Suppressor macrophage treated with lipopolysaccharide for 4 hours (primary cell): ENCODE measurements at places on chromosomes 7 and 10.

GRCh38 chr10:68562661-68563570 is 2.8 kb downstream of the TET1 start:
- DNase-seq, result no peak

DNA sequence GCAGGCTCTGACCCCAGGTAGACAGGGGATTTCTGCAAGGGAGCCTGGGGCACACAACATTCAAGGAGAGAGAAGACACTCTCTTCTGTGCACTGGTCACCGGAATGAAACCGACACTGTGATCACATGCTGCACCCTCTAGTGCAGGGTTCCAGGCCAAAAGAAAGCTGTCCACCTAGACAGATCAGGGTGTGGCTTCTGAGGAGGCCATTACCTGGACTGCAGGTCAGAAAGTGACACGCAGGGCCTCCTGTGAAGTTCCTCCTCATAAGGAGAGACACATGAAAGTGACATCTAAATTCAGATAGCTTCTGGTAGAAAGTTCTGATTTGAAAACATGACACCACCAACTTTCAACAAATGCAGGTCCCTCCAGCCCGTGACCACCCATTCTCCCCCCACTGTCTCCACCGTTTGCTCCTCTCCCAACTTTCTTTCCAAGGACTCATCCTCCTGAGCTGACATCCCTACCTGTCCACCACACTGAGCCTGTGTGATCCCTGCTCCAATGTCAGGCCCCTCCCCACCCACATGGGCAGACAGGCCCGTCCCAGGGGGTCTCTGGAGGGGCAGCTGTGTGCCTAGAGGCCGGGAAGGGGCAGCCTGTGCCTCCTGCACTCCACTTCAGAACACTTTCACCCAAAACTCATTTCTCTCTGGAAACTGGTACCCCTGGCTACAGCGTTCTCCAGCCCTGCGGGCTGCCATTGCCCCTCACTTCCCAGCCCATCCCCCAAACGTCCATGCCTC is 198.0 kb downstream of the TNS3 start:
- DNase-seq, result no peak

GRCh38 chr7:121557034-121557892 is 161.2 kb upstream of the FAM3C start:
- no peak for DNase-seq

DNA sequence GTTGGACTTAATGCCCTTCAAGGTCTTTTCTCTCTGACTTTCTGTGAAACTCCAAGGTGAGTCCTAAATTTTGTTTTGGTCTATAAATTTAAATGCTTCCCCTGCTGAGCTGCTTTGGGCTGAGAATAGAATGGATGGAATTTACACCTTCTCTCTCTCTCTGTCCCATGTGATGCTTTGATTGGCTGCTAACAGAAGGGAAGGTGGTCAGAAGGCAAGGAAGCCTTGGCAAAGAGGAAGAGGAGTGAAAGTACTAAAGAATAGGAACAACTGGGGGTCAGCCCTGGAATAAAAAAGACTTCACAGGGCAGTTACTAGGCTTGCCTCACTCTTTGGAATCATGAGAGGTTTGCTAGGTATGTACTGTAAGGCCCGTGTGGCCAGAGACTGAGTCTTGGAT is 260.2 kb downstream of the AUTS2 start:
- no peak for DNase-seq

DNA sequence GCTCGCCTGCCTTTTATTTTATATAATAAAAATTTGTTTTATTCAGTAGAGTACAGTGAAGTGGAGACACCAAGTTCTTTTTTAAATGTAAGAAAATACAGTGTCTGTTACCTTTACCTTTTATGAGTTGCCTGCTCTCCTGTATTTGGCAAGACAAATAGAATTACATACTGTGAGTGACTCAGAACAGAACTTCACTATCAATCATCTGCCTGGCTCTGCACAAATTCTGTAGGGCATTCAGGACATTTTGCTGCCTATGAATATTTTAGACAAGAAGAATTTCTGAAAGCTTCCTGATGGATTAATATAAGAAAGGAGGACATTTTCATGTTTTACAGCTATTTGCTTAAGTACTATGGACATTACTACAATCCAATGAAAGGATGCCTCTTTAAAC is 135.4 kb upstream of the PHF14 start:
- DNase-seq, result no peak

DNA sequence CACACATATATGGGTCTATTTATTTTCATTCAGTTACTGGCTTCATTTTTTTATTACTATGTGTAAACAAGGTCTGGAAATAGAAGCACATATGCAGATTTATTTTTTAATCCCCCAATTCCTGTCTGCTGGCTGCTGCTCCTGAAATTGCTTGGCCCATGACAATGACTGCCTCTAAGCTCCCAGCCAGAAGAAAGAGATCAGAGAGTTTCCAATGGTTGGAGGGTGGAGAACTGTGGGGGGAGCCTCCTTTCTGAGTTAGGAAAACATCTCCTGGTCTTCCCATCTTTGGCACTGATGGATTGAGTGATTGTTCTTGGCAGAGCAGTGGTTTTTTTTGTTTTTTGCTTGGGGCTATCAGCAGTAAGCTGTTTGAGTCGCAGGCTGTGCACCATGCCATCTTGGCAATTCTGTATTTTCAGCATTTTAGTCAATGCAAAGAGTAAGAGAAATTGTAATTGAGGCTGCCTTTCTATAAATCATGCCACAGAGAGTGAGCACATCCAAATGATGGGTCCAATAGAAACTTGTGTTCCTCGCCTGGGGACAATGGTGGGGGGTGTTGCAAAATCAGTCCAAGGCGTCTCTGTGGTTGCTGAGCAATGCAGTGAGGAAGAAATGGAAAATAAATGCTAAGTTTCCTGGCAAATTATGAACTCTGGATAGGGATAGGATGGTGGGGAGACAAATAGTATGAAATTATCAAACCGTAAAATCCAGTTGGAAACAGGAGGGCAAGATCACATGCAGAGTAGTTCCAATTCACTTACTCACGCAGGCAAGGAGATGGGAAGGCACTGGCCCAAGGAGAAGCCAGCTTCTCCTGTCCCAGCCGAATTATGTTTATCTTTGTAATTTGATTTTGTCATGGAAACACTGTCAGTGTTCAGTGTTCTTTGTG is 382.4 kb downstream of the SORCS3 start:
- DNase-seq, result no peak

DNA sequence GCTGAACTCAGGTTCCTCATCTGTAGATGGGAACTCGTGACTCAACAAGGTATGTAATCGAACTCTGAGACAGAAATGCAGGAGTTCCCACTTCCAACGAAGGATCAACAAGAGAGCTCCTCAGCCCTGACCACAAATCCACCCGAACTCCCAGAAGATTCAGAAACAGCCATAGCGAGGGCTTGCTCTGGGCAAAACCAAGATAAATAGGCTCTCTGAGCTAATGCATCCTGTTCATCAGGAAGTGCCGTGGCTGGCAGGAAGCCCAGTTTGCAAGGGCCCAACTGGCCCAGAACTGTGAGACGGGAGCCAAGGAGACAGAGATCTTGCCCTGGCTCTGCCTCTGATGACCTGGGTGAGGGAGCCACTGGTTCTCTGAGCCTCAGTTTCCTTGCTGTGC is 141.7 kb upstream of the PFKP start:
- peak; percentile 12 for DNase-seq

GRCh38 chr7:152759949-152760853 is 649 bp downstream of the ACTR3B start:
- peak; percentile 39 for DNase-seq

GRCh38 chr7:69659983-69660382 is 61.7 kb downstream of the AUTS2 start:
- DNase-seq, result no peak

GRCh38 chr7:24979863-24980533 is at the start of gene OSBPL3:
Gene OSBPL3, minus strand, starts transcription at chr7:24980178. Its CDS starts 87,706 bp downstream, at chr7:24892472.
- peak; percentile 98 for DNase-seq

GRCh38 chr7:133699386-133699785 is 427.8 kb upstream of the LRGUK start:
- no peak for DNase-seq

- DNase-seq, result no peak
Observed at GRCh38 chr10:11896549-11897200, 73.5 kb downstream of the PROSER2 start.

GRCh38 chr10:62946278-62946677 is 130.1 kb upstream of the EGR2 start:
- no peak for DNase-seq

DNA sequence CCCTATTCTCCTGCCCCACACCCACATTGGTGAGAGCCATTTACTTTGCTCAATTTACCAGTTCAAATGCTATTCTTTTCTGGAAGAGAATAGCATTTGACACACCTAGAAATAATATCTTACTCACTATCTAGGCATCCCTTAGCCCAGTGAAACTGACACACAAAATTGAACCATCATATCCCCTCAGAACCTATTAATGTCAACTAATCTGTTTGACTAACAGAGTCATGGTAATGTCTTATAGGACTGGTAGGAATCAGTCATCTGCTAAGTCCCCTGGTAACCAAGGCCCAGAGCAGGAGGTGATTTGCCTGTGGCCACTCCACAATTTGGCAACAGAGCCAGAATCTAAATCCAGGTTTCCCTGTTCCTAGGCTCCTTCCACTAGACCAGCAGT is 63.3 kb downstream of the PPP1R3C start:
- DNase-seq, result no peak

GRCh38 chr10:97849687-97850402 is at the start of gene GOLGA7B:
Gene GOLGA7B, plus strand, starts transcription at chr10:97849843. Its CDS starts 461 bp downstream, at chr10:97850304.
- DNase-seq, result peak; percentile 37

DNA sequence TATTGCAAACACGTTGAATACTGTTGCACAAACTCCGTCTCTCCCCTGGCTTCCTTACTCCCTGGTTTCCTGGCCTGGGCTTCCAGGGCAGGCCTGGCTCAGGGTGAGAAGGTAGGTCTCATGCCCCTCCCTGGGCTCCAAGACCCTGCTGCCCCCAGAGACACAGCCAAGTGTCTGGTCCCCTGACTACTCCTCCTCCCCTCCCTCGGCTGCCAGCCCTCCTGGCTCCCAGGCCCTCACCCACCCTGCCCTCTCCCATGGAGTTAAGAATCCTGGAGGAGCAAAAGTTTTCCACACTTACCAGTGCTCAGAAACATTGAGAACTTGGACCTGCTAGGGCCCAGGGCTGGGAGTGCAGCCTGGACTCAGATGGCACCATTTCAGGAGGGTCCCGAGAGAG is 47.2 kb upstream of the RABGEF1 start:
- DNase-seq, result no peak

DNA sequence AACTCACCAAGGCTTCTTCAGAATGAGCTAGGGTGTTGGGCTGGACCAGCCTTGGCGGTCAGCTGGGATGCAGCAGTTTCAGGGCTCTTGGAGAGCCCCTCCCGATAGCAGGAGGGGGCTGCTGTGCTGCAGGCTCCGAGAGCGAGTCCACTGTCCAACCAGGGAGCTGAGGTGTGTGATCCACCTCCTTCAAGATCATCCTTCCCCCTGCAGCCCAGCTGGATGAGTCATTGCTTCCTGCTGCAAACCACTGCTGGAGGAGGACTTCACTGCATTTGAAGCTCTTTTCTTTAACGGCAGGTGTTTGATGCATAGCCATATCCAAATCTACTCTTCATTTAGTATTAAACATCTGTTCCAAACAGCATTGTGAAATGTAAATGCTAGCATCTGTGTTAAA is 54.2 kb upstream of the EBF3 start:
- no peak for DNase-seq

GRCh38 chr10:117726596-117727295 is 184.2 kb downstream of the EMX2 start:
- no peak for DNase-seq

GRCh38 chr7:78279457-78279856 is 480.9 kb downstream of the PHTF2 start:
- DNase-seq, result no peak

DNA sequence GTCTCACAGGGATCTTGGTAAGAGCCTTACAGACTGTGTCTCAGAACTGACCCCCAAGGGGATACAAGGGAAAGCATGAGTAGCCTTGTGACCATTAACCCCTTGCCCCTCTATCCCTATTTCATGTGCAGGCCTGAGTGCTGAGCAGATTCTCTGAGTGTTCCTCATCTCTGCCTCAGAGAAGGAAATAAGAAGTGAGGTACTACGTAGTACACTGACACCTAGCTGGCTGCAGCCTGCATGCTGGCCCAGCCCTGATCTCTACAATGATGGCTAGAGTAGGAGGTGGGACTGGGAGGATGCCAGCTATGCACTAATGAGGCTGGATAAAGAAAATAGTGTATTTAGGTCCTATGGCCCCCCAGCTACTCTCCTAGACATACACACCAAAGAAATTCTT is 174.9 kb upstream of the HPS1 start:
- no peak for DNase-seq

GRCh38 chr7:79653136-79653631 is 199.7 kb upstream of the MAGI2 start:
- DNase-seq, result no peak

GRCh38 chr10:49538381-49539319 is at the start of gene ERCC6:
Gene ERCC6, minus strand, starts transcription at chr10:49539121.
- DNase-seq, result peak; percentile 99

GRCh38 chr10:33333260-33334101 is 986 bp downstream of the NRP1 start:
- DNase-seq, result peak; percentile 61

DNA sequence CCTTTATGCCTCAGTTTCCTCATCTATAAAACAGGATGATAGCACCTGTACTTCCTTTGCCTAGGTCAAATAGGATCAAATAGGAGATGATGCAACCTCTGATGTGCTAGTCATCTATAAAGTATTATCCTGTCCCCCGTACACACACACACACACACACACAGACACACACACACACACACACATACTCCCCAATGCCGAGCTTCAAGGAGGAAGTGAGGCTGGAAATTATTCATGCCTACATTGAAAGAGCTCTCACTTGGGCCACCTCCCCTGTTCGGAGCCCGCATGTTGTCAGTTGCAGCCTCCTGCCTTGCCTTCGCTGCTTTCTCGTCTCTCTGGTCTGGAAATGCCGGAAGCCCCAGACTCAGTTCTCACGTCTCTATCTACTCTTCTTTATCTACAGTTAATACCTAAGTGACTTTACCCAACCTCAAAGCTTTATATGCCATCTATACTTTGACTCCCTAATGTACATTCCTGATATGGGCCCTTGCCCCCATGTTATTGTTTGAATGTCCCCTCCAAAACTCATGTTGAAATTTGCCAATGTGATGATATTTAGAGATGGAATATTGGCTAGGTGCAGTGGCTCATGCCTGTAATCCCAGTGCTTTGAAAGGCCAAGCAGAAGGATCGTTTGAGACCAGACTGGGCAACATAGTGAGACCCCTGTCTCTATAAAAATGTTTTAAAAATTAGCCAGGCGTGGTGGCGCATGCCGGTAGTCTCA is 6.9 kb upstream of the UBE2H start:
- peak; percentile 37 for DNase-seq

GRCh38 chr7:37416378-37417106 is 32.1 kb downstream of the ELMO1 start:
- no peak for DNase-seq

DNA sequence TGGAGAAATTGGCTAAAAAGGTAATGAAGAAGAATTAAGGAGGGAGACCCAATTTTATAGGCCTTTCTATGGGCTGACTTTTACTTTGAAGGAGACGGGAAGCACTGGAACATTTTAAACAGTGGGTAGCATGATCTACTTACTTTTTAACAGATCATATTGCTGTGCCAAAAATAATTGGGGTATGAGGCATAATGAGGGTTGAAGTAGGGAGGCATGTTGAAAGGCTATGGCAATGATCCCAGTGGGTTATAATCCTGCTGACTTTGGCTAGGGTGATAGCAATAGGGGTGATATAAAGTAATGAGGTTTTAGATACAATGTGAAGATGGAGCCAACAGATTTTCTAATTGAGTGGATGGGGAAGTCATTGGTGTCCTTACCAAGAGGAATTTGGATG is 73.2 kb downstream of the GPR37 start:
- no peak for DNase-seq
